ENCODE measurements at places on chromosomes 2 and 18.

DNA sequence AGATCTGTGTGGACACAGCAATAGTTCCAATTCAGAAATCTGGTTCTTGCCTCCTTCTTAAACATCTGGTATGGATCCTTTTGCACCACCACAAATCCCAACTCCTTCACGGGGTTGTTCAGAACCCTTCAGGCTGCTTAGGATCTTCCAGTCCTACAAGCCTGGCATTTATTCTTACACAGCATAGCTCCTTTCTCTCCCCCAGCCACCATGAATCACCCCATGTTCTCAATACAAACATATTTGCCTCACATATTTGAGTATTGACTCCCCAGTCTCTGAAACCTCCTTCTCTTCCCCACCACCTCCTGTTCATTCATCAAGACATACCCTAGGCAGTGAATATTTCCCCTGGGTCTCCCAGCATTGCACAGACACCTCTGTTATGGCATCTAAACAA, 155.2 kb downstream of the ALK start:
- no peak for DNase-seq

- DNase-seq: no peak
Observed at GRCh38 chr2:36128359-36128758, 227.2 kb upstream of the CRIM1 start.

- no peak for DNase-seq
Observed at GRCh38 chr2:208370881-208371633, 35.5 kb upstream of the PTH2R start.

- no peak for DNase-seq
Observed at GRCh38 chr2:168559187-168559586, 103.1 kb downstream of the CERS6 start.

DNA sequence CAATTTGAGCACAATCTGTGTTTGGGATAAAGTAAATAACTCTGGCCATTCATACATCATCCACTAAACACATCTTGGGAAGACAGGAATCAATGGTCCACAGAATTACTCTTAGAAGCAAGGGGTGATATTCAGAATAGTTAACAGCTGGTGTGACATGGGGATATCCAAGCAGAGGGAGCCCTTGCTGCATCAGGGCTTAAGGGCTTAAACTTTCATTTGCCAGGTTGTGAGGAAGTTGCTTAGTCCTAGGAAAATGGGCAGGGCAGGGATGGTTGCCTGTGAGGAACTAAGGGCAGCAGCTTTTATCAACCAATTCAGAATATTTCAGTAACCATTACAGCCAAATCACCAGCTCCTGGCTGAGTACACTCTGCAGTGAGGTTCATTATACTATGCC, 2.0 kb upstream of the ITGA6 start:
- no peak for DNase-seq

DNA sequence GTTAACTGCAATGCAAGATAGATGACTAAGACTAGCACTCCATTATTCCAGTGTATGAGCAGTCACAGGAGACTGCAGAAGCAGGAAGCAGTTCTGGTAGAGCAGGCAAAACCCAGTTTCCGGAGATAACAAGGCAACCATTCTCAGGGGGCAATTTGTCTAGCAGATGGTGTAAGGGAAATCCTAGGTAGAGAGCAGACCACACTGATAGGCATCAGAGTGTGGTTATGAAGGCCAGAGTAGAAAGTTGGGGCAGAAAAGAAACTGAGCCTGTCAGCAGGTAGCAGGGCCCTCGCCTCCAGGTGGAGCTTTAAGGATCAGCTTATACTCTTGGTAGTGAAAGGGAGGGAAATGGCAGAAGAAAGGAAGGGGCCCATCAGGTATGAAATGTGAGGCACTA, 164.4 kb downstream of the PDE11A start:
- DNase-seq: no peak

DNA sequence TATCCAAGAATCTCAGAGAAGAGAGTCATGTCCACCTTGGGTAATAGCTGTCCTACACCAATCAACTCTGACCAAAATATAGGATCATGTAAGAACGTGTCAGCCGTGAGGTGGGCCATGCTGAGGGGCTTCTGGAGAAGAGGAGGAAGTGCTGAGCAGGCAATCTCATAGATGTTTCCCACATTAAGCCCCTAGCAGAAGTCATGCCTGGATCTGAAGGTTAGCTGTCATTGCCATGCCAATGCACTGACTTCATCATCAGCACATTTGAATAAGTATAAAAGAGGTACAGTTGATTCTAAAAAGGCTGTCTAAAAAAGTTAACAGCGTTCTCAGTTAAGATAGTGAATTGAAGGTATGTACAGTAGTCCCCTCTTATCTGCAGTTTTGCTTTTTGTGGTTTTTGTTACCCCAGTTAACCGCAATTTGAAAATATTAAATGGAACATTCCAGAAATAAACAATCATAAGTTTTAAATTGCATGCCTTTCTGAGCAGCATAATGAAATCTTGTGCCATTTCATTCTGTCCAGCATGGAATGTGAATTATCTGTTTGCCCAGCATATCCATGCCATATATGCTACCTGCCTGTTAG, 67.2 kb upstream of the TMEM17 start:
- DNase-seq: no peak

DNA sequence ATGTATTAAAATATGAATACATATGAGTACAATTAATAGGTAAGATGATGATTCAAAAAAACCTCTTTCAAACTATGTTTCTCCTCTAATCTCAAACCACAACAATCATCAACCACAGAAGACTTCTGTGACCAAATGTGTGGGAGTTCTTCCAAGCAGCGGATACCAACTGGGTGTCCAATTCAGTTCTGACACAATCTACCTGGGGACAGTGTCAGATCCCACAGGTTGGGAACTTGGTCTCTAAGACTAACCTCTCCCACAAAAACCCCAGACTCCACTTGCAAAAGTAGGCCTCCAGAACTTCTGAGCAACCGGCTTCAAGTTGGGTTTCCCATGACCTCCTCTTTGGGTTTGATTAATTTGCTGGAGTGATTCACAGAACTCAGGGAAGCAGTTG, 26.9 kb downstream of the FASTKD1 start:
- no peak for DNase-seq

DNA sequence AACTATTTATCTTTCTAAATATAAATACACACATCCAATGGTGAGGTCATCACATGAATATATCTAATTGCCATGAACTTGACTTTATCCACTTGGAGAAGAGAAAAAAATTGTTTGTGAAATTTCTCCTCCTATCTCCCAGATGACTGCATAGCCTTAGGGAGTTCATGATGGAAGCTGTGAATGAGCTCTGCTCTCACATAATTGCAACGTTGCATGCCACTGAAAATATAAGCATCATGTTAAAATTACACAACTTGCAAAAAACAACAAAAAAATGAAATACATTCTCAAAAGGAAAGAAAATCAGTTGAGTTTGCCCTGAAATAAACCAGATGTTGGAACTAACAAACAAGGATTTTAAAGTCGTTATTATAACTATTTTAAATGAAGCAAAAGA, 50.6 kb upstream of the OSR1 start:
- no peak for DNase-seq

DNA sequence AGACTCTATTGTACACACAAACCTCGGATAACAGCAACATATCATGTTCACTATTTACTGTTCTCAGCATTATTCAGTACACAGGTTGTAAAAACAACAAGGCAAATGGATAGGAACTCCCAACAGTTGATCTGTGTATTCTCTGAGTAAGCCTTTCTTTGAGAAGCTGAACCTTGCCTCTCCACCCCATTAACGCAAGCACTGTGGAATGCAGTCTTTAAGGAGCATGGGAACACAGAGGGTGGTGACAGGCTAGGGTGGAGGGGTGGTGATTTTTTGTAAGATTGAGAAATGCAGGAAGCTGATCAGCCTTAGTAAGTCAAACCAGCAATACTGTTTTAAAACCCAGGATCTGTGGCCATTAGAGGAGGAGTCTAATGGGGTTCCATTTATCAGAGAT, 19.6 kb upstream of the SERPINB11 start:
- DNase-seq: no peak

GRCh38 chr2:228901531-228901930, 369.6 kb downstream of the PID1 start:
- no peak for DNase-seq

DNA sequence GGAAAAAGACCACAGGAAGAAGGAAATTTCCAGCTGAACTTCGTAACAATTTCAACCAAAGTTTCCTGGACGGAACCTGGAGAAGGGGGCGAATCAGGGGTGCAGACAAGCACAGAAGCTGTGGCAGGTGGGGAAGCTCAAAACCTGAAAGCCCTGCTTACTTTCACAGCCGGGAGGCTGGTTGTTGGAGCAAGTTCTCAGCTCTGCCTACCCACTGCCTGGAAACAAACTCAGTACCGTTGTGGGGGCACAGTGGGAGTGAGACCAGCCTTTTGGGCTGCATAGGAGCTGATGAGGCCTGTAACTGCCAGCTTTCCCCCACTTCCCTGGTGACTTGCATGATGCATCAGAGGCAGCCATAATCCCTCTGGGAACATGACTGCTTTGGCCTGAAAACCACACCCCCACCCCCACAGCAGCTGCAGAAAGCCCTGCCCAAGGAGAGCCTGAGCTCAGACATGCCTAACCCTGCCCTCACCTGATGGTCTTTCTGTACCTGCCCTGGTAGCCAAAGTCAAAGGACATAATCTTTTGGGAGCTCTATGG, 207.0 kb upstream of the VWC2L start:
- DNase-seq: no peak

GRCh38 chr18:77030201-77030600, 102.4 kb downstream of the MBP start:
- DNase-seq: no peak

DNA sequence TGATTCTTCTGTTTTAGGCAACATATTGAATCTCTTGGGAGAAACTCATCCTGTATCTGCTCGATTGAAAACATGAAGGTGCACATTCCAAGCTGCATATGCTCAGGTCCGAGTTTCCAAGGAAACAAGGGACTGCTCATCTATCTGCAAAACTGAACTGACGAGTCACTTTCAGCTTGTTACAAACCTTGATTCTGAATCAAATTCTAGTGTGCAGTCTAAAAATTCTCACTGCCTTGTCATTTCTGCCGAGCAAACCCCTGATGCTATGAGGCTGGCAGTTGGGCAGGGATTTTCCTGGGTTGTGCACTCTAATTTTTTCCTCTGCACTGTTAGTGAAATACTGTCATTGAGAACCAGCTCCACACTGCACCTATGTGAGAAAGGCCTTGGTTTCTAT, 101.3 kb upstream of the ETAA1 start:
- DNase-seq: no peak

- no peak for DNase-seq
Observed at GRCh38 chr2:112542984-112543661, 858 bp downstream of the POLR1B start.

DNA sequence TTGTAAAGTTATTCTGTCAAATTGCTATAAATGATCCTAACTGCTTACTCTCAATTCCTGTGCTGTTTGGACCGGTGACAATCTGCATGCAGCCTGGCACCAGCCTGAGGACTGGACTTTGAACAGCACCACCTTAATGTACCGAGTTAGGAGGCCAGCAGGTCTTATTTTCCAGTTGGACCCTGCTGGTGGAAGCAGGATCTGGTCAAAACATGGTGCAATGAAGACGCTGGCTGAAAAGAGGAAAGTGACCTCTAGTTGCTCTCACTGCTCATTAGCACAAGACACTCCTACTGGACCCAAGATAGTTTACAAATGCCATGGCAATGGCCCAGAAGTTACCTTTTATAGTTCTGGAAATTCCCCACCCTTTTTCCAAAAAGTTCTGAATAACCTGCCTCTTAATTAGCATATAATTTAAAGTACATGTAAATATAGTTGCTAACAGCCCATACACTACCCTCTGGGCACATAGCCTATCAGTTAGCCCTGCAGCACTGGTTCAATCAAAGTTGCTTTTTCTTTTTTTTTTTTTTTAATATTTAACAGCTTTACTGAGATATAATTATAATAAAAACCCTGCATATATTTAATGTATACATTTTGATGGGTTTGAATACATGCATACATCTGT, 35.8 kb downstream of the RBKS start:
- DNase-seq: no peak

DNA sequence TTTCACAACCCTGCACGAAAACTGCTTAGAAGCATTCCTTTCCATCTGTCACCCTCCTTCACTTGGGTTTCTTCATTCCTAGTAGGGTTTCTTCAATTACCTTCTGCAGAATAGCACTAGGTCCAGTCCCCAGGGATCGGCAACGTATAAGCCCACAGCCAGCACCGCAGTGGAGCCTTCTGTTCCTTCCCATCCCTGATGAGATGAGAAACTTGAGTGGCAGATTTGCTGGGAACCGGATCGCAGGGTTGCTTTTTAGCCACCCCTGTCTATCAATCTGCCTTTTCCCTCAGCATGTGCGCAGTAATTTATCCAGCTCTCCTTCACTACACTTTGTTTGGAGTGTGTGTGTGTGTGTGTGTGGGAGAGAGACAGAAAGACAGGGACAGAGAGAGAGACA, 94.2 kb downstream of the CD8B2 start:
- DNase-seq: no peak

DNA sequence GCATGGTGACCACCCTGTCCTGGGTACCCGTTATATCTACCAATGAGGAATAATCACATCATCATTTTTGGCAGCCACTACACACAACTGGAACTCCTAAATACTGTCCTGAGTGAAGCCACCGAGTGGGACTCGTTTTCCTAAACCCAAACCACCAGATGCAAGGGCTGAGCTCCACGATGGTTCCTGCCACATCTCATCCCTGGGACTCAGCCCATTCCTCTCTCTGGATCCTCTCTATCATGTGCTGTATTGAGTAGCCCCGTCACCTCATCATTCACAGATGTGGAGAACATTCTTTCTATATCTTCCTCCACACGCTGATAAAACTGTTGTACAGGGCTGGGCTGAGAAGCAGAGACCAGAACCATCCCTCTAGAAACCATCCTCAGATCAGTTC, 79.4 kb upstream of the SMAD7 start:
- DNase-seq: no peak

DNA sequence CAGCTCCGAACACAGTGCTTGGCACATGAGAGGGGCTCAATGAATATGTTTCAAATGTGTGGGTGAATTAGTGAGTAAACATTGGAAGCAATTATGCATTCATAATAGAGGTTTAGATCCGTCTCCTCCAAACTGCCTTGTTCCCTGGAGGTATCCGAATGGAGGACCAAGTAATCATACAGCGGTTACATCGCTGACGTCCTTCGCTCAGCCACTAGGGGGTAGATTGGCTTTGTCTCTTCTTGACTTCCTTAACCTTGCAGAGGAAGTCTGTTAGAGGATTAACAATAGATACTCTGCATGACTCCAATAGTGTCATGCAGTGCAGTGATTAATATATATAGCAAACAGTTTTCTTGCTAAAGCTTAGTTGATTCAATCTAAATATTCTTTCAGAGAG, 517.0 kb downstream of the PTPRM start:
- no peak for DNase-seq

- DNase-seq: no peak
Observed at GRCh38 chr2:63984606-63985359, 34.4 kb downstream of the VPS54 start.

DNA sequence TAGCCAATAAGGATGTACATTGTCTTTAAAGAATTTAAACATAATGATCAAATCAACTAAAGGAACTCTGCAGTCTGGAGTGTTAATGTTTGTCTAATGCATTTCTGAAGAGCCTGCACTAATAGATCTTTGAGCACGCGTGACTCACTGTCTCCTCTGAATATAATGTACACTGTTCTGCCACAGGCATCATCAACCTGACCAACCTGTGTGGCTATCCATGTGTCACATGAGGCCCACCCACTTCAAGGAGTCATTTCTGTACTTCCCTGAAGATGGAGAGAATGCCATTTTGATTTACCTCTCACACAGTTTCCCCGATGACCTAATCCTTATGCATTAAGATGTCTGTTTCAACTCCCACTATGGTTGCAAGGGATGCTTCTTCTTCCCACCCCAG, 434.0 kb upstream of the SPHKAP start:
- no peak for DNase-seq
